ENCODE measurements at places on chromosomes 2 and 18.

DNA sequence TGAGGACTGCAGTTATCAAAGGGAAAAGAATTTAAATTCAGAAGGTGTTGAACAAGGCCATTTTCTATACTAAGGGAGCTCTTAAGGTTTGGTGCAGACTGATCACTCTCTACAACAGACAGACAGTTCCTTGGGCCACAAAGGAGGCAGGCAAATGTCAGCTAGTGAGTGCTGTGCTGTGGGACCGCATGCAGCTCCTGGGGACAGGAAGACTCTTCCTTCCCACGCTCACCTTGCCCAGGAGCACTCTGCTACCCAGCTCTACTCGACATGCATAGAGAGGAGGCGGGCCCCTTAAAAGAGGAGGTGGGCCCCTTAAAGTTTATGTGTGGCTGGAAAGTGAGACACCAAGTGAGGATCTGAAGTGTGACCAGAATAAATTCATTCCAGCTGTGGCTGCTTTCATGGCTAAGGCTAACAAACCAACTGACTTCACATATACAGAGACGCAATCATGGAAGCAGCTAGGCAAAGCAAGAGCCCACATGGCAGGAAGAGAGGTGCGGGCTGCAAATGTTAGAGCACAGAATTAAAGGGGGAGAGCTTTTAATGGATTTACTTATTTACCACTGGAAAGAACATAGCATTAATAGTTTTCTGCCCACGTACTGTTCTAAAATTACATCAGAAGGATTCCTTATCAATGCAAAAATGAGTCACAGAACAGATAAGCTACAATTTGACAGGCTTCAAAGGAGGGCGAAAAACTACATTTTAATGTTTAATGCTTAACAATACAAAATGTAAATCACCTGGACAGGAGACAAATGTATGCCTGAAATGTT, 101.4 kb upstream of the RNU4ATAC start:
- DNase-seq, result no peak

- DNase-seq, result no peak
These were observed 208.4 kb downstream of the SETBP1 start for GRCh38 chr18:44889111-44889510.

- no peak for DNase-seq
These were observed 214.8 kb upstream of the HNRNPA3 start for GRCh38 chr2:176997792-176998169.

GRCh38 chr2:154537024-154537423, 161.5 kb upstream of the KCNJ3 start:
- DNase-seq, result no peak

DNA sequence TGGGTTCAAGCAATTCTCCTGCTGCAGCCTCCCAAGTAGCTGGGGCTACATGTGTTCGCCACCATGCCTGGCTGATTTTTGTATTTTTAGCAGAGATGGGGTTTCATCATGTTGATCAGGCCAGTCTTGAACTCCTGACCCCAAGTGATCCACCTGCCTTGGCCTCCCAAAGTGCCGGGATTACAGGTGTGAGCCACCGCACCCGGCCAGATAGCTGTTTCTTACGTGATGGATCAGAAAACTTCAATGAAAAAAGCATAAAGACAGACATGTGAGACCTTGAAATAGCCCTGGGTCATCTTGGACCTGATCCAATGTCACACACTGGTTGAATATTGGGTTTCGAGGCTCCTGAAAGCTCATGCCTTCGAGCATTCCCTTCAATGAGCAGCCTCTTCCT, 66.7 kb upstream of the RTN4 start:
- DNase-seq, result no peak

DNA sequence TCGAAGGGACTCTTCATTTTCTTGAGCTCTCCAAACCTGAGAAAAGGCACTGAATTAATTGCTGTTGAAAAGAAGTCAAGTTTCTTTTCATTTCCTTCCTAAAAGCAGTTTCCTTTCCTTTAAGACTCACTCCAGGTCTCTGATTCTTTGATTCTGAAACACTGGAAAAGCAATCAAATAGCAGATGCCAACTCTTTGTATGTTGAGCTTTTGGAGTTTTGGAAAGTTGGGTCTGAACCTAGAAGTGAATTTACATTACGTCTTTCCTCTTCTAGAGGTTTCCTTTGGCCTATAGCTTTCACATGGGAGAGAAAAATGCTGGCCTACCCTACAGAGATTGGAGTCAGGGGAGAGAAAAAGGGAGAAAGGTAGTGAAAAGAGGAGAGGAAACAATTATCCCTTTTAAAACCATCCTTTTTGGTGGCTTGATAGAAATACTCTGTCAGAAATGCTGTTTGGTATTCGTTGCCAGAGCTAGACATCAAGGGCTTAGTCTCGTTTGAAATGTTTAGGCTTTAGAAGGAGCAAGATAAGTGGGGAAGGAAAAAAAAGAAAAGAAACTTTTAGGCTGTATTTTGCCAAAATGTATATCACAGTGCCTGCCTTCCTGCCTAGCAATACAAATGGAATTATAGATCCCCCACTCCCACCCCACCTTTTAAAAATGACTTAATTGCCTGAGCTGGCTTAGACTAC, 187.7 kb downstream of the PRPF40A start:
- DNase-seq, result no peak

DNA sequence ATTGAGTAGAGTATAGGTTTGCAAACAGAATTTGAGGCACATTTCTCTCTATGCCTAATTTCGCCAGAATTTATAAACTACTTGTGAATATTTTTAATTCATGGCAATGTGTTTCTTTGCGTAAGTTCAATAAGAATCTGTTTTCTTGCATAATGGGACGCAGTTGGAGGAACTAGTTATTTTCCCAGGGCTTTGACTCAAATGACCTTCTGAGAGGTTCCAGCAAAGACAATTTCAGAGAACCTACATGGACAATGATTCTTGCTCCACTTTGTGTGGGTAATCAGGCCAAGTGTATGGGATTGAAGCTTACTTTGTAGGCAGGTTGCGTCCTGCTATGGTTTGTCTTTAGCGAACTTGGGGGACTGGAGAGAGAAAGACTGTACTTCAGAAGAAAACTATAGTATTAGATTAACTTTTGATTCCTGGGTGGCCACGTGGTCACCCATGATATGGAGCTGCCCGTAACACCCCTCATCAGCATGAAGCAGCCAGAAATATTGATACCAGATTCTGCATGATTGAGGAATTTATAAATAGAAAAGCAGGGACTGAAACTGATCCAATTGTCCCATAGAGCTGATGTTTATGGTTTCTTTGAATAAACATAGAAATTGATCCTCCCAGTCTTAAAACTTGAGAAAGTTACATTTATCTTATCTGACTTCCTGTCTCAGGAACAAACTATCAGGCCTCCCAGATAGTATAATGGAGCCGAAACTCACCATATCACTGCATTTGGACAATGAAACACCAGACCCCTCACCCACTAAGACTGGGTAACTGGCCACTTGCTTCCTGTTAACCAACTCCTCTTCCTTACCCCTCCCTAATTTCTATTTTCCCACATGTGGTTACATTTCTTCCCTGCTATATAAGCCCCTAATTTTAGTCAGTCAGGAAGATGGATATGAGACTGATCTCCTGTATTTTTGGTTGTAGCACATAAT, 815.3 kb upstream of the HS6ST1 start:
- no peak for DNase-seq

GRCh38 chr18:37251679-37252078, 313.9 kb downstream of the CELF4 start:
- no peak for DNase-seq

- no peak for DNase-seq
These were observed 83.3 kb downstream of the MBD2 start for GRCh38 chr18:54141041-54141608.

GRCh38 chr2:152499896-152500735, 165.1 kb downstream of the FMNL2 start:
- no peak for DNase-seq

DNA sequence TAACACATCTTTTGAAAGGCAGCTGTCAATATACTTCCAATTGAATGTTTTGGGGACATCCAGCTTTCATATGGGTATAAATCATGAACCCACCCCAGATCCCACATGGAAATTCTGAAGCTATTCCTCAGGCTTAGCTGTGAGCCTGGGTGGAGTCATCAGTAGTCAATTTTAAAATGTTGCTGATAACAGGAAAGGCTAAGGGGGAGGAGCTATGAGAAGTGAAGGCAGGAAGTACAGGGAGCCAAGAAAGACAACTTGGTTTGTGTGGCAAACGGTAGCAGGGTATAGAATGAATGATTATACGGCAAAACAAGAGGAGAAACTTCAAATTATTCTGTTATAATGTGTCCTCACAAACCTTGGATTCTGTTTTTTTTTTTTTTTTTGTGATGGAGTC, 108.6 kb downstream of the QPCT start:
- no peak for DNase-seq

GRCh38 chr18:62844850-62845643, 129.7 kb downstream of the PHLPP1 start:
- no peak for DNase-seq

DNA sequence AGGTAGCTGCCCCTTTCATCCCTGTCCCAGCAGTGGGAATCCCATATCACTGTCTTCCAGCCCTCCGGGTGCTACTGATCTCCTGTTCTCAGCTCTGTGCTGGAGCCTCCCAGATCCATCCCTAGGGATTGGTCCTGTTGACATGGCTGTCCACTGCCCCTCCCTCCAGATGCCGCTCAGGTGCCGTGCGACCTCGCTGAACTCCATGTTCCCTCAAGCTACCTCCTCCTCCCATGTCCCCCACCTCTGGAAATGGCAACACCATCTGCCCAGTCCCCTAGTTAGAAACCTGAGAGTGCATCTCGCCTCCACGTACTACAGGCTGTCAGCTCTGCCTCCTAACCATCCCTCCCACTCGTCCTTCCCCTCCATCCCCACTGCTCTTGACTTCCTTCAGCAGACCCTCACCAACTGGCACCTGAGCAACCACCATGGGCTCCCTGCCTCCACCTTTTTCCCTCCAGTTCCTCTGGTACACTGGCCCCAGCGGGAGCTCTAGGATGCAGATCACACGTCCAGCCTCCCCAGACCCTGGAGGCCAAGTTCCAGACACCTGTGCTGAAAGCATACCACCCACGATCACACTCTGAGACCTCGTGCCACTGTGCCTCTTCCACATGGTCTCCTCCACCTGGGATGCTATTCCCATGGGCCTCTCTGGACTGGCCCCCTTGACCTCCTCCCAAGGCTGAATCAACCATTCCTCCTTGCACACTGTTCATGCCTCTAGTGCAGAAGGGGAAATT, 106.8 kb downstream of the KLHL29 start:
- DNase-seq, result no peak

- DNase-seq, result no peak
These were observed 198.6 kb upstream of the EPAS1 start for GRCh38 chr2:46098621-46099062.
